ENCODE measurements at places on chromosomes 7 and 10.

DNA sequence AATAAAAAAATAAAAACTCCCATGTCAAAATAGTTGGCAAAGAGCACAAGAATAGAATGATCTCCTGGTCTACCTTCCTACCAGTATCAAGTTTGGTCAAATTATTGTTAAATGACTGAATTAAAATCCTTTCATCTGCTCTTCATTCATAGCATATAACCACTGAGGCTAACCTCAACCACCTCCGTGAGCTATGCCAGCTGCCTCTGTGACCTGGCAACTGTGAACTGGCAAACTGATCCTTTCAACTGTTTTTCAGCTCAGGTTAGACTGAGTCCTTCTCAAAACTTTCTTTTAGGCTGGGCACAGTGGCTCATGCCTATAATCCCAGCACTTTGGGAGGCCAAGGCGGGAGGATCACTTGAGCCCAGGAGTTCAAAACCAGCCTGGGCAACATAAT lies 36.1 kb downstream of the NUDCD3 start:
- DNase-seq = no peak

- no peak for DNase-seq
Measured at GRCh38 chr7:131627735-131628190, 71.3 kb upstream of the PODXL start.

GRCh38 chr7:44138698-44139097 lies 2.4 kb downstream of the MYL7 start:
- no peak for DNase-seq

DNA sequence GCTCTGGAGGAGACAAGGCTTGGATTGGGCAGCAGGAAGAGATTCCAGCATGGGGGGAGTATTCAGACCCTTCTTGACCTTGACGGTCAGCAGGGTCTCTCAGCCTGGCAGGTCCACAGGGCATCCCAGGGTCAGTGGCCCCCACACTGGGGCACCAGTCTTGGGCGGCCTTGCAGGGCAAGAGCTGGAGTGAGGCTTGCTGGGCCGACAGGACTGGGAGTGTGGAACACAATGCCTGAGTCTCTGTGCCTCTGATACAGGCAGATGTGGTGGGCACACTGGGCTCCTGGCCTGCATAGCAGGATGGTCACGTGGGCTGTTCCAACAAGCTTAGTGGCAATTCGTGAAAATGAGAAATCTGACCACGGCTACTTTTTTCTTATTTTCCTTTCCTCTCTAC lies 229.7 kb downstream of the TCERG1L start:
- no peak for DNase-seq

- DNase-seq = no peak
Measured at GRCh38 chr7:64868499-64868898, 34.6 kb upstream of the ZNF273 start.

DNA sequence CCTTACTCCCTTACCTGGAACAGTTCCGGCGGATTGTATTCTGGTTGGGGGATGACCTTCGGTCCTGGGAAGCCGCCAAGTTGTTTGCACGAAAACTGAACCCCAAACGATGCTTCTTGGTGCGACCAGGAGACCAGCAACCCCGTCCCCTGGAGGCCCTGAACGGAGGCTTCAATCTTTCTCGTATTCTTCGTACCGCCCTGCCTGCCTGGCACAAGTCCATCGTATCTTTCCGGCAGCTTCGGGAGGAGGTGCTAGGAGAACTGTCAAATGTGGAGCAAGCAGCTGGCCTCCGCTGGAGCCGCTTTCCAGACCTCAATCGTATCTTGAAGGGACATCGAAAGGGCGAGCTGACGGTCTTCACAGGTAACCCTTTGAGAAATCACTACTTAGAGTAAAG lies 1.7 kb downstream of the TWNK start:
- DNase-seq = no peak

DNA sequence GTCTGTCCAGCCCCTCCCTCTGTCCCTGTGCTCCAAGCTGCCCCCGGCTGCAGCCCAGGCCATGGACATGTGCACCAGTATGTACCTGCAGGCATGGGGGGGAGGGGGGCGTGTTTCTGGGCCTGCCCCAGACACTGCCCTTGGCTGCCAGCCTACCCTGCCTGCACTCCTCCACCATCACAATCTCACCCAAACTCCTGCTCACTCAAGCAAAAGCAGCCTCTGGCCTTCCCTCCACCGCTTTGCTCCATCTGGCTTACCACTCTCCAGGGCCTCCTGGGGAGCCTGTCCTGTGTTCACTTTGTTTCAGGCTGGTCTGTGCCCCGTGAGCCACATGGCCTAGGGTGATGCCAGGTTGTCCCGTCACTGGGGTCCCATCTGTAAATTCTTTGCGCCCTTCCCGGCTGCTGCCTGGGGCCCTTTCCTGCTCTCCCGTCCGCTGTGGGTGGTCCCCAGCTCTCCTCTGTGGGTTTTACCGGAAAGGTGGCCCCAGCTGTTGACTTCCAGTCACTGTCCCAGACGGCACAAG lies 33.3 kb upstream of the PPIF start:
- DNase-seq = no peak

DNA sequence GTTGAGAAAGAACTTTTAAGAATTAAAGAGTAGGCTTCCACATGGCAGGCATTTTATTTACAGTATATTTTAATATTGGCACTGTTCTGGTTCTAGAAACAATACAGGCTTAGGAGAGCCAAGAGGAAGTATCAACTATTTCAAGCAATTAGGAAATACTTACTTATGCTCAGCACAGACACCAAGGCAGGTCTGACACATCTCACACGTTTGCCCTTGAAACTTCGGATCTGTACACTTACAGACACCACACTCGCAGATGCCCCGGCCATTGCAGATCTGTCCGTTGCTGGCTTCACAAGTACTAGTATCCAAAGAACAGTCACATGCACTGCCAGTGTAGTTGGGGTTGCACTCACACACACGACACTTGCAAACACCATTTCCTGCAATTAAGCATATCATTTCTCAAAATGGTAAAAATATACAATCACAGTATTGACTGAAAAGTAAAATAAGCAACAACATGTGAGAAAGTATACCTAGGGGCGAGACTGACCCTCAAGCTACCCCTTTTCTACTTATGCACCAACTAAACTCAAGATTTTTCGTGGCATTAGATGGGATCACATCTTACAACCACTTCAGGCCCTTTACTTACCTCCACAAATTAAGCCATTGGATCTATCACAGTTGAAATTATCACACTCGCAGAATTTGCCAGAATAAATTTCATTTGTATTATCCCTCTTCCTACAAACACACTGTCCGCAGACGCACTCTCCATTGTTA lies 46.6 kb downstream of the ITGB1 start:
- DNase-seq = no peak

DNA sequence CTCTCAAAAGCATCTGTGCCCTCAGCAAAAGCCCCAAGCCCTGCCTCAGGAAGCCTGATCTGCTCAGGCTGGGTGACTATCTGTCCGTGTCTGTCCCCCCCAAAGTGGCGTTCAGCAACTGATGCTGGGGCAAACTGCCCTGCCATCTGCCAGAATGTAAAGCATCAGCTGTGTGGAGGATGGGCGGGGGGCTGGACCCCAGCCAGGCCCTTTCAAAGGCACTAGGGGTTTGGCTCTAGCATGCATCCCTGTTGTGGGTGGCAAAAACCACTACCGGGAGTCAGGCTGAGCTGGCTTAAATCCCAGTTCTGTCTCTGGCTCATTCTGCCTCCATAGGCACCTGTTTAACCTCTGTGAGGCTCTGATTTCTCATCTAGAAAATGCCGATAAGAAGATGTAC lies 35.5 kb downstream of the GPRIN2 start:
- DNase-seq = no peak

All from pons (tissue), 1 donor.